H1 (cell line): ENCODE measurements at places on chromosomes 7 and 10.
A peak's percentile ranks its signal among the peaks of the same experiment; 100 is the strongest.

GRCh38 chr7:69412331-69413146 is 185.7 kb upstream of the AUTS2 start:
- DNase-seq: no peak

DNA sequence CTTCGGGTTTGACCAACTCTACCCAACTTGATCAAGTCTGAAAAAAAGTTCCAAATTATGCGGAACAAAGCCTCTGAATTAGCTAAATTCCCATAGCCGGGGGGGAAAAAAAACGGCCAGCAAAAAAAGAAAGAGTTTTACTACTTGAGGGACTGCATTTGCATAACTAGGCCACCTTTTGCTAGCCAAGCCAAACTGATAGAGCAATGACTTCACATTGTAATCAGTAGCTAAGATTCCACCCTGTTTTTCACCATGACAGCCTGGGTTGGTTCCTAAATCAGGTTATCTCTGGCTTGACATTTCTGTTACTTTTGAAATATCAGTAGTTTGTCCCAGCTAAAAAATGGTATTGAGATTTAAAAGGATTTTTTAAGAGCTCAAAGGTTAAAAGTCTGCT is 31.4 kb upstream of the CREB3L2 start:
- DNase-seq: no peak

DNA sequence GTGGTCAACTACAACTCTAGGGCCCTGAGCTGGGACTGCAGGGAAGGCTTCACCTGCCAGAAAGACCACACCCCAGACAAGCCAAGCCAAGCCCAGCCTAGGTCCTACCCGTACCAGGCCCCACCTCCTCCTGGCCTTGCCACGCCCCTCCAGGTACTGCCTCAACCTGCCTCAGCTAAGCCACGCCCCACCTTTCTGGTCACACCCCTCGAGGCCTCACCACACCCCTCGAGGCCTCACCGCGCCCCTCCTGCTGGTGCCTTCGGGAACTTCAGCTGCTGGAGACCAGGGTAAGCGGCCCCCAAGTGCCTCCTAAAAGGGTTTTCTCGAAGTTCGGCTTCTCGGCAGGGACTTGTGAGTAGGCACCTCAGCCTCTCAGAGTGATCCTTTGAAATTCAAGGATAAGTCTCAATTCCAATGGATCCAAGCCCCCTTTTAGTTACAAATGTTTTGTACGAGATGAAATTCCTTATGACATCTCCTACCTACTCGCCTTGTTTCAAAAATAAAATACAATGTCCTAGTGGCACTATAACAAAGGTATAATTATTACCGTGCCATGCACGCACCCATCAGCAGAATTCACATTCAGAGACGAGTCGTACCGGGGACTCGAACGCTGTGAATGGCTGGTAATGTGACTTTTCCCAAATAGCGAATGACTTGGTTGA is 171.2 kb downstream of the ARHGAP21 start:
- DNase-seq: peak; percentile 98

GRCh38 chr7:43650457-43651052 is 67.6 kb downstream of the STK17A start:
- no peak for DNase-seq

DNA sequence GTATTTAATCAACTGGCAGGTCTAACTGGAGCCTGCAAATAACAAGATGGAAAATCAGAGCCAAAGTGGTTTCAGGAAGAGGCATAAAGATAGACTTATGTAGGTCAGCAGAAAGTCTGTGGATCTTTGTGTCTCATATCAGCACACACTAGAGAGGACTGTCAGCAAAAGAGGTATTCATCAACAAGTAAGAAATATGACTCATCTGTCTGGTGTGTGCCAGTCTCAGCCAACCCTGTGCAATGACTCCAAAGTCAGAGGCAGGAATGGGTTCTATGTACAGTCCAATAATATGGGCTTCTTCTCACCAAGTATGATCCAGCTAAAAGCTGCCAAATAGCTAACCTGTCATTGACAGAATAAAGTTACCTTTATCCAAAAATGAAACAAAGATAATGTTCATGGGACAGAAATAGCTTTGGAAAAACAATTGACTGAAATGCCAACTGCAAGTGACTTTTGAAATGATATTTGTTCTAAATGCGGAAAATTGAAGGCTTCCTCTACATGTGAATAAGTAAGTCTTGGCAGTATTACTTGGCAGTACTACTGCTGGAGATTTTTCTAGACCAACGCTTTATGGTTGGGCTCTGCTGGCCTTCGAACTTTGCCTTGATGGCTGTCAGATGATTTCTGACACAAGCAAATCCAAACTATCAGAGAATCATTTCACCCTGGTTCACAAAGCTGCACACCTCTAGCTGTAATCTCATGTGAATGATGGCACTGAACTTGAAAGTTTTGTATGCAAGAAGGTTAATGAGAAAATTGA is 272.3 kb upstream of the SEMA3C start:
- DNase-seq: no peak

DNA sequence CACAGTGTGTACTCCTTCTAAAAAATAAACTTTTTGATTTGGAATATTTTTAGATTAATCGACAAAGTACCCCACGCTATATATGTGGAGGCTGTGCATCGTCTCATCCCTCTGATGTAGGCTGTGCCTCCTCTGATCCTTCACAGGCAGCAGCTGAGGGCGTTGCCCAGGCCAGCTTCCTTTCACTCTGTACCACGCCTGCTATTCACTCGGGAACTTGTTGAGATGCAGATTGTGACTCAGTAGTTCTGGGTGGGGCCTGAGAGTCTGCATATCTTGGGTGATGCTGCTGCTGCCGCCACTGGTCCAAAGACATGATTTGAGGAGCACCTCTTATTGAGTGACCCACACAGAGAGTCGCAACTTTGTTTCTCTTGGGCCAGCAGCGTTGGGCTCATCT is 7.9 kb upstream of the C10orf120 start:
- DNase-seq: no peak

DNA sequence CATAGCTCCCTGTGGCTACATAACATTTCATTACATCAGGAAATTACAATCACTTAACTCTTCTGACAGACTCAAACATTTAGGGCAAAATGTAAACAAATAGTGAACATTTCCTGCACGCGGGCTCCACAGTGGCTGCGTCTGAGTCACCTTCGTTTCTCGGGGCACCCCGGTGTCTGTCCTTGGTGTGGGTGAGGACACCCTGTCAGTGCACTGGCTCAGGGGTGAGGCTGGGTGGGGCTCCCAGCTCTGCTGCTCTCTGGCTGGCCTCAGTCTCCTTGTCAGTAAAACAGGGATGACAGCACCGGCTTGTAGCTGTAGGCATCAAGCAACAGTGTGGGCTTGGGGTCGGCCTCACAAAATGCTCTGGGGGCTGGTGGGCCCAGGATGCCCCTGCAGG is 237.1 kb upstream of the SHH start:
- DNase-seq: no peak

GRCh38 chr7:132536654-132537395 is 39.4 kb downstream of the PLXNA4 start:
- DNase-seq: no peak

- peak; percentile 81 for DNase-seq
Observed at GRCh38 chr10:33336582-33337325, 2.3 kb upstream of the NRP1 start.
